AML-193 (cell line): ENCODE measurements at places on chromosomes 7 and 10.

- DNase-seq, result no peak
These were observed 103.8 kb downstream of the CNNM2 start for GRCh38 chr10:103021900-103022293.

GRCh38 chr7:19442016-19442785 is 266.6 kb downstream of the POLR1F start:
- DNase-seq, result no peak

- no peak for DNase-seq
These were observed 104.3 kb downstream of the AHR start for GRCh38 chr7:17402628-17403278.

DNA sequence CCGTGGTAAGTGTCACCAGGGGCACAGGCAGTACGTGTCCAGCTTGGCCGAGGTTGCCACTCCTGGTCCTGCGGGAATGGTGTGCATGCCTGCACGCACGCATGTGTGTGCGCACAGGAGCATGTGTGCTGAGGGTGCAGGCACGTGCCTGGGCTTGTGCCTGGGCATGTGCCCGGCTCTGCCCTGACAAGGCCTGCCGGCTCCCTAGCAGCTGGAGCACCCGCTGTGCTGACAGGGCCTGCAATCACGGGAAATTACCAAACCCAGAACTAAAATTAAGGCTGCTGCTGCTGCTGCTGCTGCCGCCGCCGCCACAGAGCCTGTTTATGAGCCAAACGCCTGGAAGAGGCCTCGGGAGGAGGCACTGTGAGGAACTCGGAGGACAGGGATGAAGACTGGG is 28.7 kb downstream of the GHRHR start:
- no peak for DNase-seq

DNA sequence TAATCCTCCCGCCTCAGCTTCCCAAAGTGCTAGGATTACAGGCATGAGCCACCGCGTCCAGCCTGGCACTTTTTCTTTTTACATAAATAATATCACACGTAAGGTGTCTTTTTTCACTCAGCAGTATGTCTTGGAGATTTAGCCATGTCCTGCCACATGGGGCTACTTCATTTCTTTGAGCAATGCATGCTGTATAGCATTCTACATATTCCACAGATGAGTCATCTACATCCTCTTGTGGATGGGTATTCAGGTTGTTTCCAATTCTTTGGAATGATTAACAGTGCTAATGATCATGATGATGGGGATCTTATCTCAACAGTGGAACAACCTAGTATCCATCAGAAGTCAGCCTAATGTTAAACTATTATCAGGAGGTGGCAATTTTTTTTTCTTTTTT is 50.8 kb downstream of the ZNF503 start:
- no peak for DNase-seq

DNA sequence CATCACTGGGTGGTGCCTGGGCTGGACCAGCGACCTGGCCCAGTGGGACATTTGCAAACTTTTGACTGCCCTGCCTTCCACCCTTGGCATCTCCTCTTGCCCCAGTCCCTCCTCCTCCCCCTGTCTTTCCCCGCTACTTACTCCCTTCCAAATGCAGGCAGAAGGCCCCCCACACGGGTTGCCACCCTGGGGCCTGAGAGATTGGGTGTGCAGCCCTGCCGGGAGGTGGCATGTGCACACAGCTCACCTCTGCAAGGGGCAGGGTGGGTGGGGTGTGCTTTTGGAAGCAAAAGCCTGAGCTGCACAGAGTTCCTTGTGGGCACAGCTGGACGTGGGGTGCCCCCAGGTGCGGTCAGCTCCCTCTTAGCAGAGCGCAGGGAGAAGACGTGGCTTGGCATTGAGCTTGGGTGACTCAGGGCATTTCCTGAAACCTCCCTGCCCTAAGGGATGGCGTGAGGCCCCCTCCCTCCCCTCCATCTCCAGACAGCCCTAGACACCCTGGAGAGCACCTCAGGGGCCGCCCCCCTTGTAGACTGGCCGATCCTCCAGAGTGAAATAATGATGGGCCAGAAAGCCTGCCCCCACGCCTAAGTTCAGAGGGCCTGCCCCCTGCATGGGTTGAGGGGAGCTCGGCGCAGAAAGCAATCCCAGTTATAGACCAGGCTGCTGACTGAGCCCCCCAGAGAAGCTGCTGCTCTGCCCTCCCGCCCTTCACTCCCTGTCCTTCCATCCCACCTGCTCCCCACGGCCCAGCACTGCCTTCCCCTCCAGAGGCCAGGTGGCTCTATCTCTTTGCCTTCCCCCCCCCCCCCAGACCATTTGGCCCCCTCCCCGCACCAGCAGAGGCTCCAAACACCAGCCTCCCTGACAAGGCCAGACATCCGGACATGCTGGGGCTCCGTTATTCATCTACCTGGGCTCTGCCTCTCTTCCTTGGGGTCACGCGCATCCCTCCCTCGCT is 2.3 kb upstream of the SHH start:
- DNase-seq, result no peak

GRCh38 chr7:33901199-33901598 is 4.1 kb upstream of the BMPER start:
- no peak for DNase-seq

GRCh38 chr7:4080954-4081353 is 601.1 kb upstream of the FOXK1 start:
- no peak for DNase-seq

DNA sequence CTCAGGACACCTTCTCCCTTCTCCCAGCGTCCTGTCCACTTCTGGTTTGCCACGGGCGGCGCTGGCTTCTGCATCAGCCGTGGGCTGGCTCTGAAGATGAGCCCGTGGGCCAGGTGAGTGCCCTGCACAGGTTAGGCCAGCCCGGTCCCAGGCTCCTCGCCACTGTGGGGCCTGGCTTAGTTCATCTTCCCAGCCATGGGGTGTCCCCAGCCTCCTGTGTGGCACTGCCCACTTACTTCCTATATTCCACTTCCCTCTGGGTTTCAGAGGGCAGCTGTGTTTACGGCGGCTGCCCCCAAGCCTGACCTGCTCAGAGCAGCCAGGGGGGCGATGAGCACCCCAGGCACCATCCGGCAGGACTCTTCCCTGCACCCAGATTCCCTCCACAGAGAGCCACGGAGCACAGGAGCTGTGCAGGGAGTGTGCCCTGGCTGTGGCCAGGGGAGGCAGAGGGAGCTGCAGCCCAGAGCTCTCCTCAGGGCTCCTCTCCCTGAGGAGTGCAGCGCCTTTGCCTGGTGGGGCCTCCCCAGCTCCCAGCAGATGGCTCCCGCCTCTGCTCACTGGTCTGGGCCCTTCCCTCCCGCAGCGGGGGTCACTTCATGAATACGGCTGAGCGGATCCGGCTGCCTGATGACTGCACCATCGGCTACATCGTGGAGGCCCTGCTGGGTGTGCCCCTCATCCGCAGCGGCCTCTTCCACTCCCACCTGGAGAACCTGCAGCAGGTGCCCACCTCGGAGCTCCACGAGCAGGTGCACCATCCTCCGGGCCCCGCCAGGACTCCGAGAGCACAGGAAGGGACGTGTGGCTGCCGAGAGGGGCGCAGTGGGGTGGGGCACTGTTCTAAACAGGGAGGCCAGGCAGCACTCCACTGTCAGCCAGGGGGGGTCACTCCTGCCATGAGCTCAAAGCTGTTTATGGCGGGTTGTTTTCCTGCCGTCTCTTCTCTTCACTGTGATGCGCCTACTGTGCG is 6.4 kb downstream of the LFNG start:
- DNase-seq, result no peak

DNA sequence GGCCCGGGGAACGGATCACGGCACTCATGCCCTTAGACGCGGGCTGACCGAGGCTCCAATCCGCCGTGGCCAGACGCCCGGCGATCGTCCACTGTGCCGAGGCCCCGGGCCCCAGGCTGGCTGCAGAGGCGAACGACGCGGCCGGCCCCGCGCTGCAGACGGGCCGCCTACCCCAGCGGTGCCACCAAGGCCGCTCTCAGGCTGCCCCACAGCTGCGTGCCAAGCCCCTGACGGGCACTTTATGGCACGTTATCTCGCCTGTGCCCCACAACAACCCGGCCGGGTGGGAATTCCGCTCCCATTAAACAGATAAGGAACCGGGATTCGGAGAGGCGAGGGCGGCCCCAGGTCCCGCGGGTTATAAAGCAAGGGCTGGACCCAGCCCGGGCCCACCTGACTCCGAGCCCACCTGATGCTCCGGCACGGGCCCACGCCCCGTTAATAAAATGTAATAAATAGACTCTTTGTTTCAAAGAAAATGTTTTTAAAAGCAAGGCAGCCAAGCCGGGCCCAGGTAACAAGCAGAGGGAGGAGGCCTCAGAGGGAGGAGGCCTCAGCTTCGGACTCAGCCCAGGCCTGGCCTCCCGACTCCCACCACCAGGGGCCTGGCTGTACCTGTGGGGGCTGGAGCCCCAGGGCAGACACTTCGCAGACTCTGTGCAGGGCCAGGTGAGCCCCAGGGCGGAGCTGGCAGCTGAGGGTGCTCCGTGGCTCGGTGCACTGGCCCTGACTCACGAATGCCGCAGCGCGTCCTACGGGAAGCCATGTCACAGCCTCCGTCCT is 79.7 kb downstream of the FOXL3 start:
- no peak for DNase-seq

DNA sequence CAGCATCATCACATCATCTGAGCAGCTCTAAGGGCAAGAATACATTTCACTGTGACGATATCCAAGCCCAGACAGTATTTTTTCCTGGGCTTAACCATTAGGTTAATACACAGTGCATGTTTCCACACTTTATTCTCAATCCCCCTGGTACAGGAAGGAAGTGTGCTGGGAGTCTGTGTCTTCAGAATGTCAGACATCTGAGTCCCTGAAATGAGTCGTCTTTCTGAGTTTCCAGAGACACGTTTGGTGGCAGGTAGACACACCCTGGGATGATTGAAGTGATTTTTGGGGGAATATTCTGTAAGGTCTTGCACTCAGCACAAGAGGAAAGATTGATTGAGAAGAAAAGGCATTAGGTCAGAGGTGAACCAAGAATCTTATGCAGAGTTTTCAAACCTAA is 13.1 kb upstream of the SHH start:
- DNase-seq, result no peak

- DNase-seq, result no peak
These were observed 368.8 kb downstream of the PRPF18 start for GRCh38 chr10:13955409-13956068.

GRCh38 chr10:97065686-97066660 is 119.8 kb downstream of the SLIT1 start:
- DNase-seq, result no peak

GRCh38 chr7:20095862-20096261 is 121.3 kb downstream of the MACC1 start:
- no peak for DNase-seq

GRCh38 chr7:139708541-139708940 is 69.3 kb downstream of the HIPK2 start:
- no peak for DNase-seq

DNA sequence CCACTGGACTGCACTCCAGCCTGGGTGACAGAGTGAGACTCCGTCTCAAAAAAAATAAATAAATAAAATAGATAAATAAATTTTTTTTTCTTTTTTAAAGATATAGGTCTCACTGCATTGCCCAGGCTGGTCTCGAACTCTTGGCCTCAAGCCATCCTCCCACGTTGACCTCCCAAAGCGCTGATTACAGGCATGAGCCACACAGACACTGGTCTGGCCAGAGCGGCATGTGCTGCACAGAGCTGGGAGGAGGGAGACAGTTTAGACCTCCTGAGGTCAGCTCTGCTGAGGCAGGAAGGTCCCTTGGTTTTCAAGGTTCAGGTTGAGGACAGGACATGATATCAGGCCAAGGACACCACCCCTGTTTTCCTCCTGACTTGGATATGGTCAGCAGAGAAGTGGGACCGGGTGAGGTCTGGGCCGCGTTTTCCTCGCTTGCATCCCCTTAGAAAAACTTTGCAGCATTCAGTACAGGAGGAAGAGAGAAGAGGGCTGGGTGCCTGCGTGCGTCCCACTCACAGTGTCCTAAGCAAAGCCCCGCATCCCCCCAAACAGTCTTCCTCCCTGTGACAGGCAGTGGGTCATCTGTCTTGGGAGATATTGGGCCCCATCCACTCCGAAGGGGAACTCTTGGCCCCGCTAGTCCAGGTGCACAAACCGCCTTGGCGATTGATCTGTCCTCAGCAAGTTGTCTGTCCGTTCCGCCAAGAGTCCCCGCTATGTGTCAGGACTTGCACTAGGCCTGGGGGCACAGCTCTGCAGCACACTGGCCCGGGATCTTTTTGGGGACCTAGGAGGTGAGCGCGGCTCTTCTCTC is 56.1 kb downstream of the ZNF727 start:
- DNase-seq, result no peak

DNA sequence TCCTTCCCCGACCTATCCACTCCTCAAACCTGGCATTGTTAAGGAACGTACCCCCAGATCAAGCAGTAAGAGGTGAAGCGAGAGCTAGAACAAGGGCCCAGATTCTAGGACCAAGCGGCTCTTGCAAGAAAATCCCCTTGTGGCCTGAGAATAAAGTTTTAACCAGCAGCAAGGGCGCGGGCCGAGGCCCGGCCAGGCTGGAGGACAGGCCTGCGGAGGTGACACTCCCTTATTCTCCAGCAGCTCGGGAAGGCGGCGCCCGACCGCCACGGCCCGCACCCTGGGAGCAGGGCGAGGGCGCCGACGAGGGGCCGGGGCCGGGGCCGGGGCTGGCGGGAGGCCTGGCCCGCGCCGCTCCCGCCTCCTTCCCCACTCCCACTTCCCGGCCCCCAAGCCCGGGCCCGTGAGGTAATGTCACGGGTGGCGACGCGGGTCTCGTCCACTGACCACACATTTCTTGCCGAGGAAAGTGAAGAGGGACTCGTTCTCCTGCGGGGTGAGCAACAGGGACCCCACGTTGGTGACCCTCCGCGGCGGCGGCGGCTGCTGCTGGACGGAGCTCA is 551 bp downstream of the WASL start:
- DNase-seq, result no peak

- DNase-seq, result no peak
These were observed 79.3 kb upstream of the ADCY1 start for GRCh38 chr7:45494885-45495284.

DNA sequence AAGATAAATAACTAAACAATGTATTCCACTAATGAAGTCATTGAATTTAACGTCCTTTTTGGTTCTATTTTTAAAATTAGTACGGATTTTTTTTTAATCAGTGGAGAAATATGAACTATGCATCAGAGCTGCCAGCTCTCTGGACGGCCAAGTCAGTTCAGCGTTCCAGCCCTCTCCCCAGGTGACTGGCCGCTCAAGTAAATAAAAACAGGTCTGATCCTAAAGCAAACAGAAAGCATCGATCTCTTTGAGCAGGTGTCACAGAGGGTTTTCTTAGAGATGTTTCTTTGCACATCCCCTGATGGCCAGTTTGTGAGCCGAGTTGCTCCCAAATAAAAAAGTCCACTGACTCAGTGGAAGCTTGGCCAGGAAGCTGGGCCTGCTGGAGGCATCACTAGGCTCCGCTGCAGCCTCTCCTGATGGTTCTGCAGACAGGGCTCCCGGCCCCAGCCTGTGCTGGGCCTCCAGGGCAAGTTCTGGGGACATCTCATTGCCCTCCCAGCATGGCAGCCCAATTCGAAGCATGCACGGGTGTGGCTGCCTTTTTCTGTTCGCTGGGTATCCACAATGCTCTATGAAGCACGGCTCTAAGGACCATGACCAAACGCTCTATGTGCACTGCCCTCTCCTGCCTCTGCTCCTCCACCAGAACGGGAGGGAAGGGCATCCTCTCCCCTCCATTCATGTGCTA is 74.7 kb upstream of the PPP2R2D start:
- DNase-seq, result no peak

- DNase-seq, result peak; percentile 16
These were observed 116.0 kb downstream of the NPTX2 start for GRCh38 chr7:98733036-98733435.
